NCI-H510A treated with DMSO at 0.1 percent for 48 hours (cell line): ENCODE measurements at places on chromosomes 2 and 18.

DNA sequence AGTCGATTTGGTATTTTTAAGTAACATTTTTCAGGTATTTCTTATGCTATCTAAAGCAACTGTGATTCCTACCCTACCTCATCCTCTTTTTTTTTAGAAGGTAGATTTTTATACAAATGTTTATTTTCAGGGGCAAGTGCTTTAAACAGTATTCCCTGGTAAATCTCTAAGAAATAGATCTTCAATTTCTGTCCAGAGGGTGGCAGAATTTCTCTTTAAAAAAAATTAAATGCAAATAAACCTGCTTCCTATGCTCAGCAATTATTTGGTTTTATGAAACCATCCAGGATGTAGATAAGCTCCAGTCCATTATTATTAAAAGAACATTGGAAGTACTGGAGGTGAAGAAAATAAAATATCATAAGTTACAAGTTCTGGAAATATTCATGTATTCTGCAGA, 191.9 kb downstream of the MYO3B start:
- peak; percentile 64 for DNase-seq

GRCh38 chr2:109209412-109209811, 80.4 kb downstream of the SH3RF3 start:
- no peak for DNase-seq

DNA sequence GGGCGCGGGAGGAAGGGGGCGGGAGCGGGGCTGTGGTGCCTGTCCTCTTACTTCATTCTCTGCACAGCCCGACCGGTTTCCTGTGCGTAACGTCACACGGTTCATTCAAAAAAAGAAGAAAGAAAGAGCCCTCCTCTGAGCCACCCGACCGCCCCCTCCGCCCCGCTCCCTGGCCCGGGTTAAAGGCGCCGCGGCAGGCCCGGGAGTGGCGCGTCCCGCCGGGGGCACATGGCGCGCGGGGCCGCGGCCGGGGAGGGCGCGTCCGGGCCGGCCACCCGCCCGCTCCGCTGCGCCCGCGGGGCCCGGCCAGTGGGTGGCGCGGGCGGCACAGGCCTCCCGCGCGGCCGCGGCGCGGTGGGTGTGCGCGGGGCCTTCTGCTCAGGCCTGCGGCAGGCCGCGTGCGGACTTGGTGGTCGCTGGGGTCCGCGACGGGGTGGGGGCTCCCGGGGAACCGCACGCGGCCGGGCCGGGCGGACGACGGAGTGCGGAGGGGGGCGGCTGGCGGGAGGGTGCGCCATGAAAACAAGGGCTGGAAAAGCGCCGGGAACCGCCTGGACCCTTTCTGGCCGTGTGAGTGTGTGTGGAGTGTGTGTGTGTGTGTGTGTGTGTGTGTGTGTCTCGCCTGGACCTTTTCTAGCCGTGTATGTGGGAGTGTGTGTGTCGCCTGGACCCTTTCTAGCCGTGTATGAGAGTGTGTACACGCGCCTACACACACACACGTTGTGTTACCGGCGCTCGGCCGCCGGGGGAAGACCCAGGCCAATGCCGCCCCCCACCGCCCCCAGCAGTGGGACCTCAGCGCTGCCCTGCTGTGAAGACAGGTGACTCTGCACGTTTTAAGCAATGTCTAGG, 780 bp upstream of the BCL2 start:
- DNase-seq, result peak; percentile 92

- no peak for DNase-seq
Observed at GRCh38 chr2:218831378-218831990, at the start of gene PRKAG3. Gene PRKAG3, minus strand, starts transcription at chr2:218831803.

DNA sequence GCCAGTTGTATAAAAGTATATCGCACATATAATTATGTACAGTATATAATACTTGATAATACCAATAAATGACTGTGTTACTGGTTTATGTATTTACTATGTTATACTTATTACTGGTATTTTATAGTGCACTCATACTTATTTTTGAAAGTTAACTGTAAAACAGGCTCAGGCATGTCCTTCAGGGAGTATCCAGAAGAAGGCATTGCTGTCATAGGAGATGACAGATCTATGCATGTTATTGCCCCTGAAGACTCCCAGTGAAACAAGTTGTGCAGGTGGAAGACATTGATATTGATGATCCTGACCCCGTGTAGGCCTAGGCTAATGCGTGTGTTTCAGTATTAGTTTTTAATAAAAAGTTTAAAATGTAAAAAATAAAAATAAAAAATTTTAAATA, 20.3 kb upstream of the ASXL3 start:
- no peak for DNase-seq

DNA sequence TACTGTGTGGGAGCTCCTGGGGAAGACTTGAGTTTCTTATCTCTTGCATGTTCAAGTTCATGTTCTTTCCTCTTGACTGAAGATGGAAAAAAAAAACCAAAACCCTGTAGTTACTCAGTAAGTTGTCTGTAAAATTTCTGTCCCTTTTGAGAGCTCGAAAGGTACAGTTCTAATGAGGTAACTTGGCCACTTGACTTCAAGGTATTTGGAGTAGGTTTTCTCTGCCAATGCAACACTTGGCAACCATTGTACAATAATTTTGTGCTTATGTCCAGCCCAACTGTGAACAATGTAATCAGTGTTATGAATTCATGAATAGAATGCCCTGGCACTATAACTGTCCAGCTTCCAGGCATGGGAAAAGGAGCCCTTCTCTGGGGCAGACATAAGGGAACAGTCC, 111.0 kb downstream of the LIPG start:
- DNase-seq, result no peak

DNA sequence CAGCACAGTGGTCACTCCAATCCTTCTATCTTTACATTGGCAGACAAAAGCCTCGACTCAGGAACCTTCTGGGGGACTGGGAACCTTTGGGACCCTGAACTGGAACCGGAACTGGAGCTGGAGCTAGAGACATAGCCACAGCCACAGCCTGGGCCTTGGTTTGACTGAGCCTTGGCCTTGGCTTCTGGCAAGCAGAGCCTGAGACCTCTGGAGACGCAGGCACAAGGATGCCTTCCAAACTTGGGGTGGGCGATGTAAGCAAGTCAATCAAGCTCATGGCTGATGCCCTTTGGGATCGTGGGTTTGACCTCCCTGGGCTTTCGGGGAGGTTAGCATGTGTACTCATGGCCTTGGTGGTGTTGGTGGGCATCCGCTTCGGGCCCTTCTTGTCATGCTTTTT, 619.3 kb downstream of the MBD2 start:
- DNase-seq, result no peak

DNA sequence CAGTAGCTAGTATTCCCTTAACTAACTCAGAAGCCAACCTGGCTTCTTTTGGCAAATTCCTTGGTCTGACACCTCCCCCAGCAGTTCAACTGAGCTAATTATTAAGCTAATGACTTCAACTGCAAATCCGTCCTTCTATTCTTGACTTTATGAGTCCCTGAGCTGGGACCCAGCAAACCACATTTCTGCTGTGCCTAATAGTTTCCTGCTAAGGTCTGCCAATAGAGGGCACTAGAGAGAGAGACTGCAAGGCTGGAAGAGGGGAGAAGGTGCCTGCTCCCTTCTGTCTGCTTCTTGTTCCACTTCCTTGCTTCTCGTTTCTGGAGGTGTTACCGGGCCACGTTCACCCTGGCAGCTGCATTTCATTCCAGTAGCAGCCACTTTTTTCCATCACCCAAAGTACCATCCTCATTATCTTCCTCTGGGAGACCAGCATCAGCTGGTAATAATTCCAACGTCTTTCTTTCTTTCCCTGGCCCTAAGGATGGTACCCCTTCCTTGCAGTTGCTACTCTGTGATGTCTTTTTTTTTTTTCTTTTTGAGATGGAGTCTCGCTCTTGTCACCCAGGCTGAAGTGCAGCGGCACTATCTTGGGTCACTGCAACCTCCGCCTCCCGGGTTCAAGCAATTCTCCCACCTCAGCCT, 352.0 kb downstream of the TNS1 start:
- DNase-seq, result peak; percentile 84

DNA sequence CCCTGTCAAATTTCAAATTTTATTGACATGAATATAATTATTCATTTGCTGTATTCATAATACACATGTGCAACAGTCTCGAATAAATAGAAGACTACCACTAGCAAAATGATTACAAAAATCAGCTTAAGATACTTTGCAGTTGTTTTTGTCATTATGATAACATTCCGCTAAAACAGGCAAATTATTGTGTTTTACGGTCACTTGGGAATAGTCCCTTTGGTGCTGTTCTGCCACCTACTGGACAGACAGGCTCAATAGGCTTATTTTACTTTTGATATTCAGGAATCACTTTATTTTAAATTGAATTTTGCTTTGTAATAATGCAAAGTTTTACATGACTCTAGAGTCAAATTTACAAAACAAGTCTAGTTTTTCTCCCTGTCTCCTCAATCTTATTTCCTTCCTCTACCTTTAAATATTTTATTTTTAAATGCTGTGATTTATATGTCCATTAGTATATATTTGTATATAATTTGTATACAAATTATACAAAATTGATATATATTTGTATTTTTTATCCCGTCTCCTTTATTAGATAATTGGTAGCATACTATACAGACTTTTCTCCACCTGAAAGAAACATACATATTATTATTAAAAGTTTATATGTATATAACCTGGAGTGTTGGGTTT, 456.3 kb downstream of the DLGAP1 start:
- peak; percentile 37 for DNase-seq

- DNase-seq, result no peak
Observed at GRCh38 chr18:13186687-13187086, 31.9 kb upstream of the LDLRAD4 start.

- DNase-seq, result no peak
Observed at GRCh38 chr2:35125871-35126270, 1229.7 kb upstream of the CRIM1 start.

- no peak for DNase-seq
Observed at GRCh38 chr18:22268641-22269128, 99.3 kb downstream of the GATA6 start.

- no peak for DNase-seq
Observed at GRCh38 chr18:34611904-34612303, 98.2 kb upstream of the DTNA start.

DNA sequence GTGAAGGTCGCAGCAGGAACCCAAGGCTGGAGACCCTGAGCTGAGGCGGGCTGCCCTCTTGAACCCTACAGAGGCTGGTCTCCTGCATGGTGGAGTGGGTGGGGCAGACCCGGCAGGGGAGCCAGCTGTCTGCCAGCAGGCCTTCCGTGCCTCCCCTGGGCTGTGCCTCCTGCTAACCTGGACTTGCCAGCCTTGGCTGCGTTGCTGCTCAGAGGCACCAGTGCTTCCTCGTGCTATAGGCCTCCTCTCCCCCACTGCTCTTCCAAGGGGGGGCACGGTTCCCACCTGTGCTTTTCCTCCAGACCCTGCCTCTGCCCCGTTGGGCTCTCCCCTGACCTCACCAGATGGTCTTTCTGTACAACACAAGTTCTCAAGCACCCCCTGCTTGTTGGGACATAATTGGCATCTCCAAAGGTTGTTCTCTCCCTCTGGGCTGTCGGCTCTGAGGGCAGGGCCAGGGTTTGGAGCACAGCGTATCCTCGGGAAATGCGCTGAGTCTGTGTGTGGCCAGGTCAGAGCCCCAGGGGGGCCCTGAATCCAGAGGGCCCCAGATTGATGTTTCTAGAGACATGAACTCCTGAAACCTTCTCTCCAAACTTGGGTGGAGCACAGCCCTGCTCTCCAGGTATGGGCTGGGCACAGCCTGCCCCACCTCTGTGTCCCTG, 6.7 kb downstream of the ARHGEF4 start:
- DNase-seq, result no peak

- no peak for DNase-seq
Observed at GRCh38 chr2:46379213-46380037, 82.2 kb downstream of the EPAS1 start.

- no peak for DNase-seq
Observed at GRCh38 chr2:241114836-241115235, 12.7 kb upstream of the MTERF4 start.

- DNase-seq, result no peak
Observed at GRCh38 chr2:50991602-50992001, 40.3 kb downstream of the NRXN1 start.

DNA sequence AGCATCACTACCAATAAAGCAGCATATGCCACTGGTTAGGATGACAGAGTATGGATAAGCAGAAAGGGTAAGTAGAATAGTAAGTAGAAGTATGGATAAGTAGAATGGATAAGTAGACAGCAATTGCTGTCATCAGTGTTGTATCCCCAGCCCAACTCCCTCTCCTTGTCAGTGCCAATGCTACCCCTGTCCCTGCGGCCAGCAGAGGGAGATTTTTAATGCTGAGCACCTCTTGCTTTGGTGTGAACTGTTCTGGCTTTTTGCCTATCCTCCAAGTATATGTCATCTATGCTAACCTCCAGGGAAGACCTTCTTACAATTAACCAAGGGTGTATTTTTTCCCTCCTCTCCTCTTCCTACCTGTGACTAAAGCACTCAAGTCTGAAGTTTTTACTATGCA, 136.7 kb upstream of the SPHKAP start:
- DNase-seq, result peak; percentile 48

DNA sequence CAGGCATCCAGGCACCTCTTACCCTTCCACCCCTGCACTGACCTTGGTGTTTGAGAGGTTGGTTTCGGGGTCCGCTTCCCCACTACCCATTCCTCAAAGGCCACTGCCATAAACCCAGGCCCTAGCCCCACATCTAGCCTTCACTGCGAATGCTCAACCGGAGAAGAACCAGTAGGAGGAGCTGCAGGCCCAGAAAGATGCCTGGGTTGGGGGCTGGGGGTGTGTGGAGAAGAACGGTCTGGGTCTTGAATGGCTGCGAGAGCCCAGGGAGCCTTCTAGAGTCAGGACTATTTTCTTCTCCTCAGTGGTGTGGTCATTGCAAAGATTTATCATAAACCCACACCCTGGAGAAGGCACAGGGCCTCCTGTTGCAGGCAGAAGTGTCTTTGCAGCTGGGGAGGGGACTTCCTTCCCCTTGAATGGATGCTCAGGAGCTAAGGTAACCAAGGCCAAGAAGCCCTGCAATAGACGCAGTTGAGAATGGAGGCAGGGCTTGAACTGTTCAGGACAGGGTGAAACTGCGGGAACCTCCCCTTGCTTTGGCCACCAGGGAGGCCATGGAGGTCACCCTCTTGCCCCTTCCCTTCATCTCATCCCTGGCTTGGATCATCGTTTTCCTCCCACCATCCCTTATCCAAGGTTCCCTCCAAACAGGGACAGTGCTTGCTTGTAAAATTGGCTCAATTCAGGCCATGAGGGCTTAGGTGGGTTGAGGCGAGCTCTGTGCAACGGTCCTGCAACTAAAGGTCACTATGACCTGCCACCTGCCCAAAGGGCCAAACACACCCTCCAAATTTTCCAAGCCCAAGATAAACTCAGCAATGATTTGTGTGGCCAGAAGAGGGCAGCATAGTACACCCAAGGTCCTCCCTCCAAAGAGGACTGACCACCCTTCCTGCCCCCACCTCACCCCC, 20.9 kb downstream of the THNSL2 start:
- no peak for DNase-seq

- DNase-seq, result no peak
Observed at GRCh38 chr2:126635281-126635680, 20.7 kb upstream of the GYPC start.
